ENCODE measurements at places on chromosomes 7 and 10.

GRCh38 chr10:8138471-8138870 lies 84.0 kb downstream of the GATA3 start:
- no peak for DNase-seq

DNA sequence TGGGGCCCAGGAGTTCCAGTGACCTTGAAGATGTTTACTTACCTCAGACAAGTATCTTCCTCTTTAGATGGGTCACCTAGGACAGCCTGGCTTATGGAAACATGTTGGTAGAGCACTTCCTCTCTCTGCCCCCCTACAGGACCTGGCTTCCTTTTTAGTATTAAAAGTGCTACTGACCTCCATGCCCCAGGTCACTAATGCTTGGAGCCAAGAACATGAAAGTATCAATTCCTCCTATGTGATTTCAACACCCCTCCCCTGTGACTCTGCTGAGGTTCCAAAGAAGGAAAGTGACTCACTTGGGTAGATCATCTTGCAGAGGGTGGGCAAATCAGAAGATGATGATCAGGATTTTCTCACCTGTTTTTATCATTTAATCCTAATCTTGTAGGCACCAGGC lies 125.3 kb upstream of the CCDC6 start:
- DNase-seq: no peak

GRCh38 chr10:127550861-127551260 lies 1.8 kb downstream of the NPS start:
- DNase-seq: no peak

- DNase-seq: no peak
These were observed 14.7 kb upstream of the TMEM236 start for GRCh38 chr10:17737027-17737965.

DNA sequence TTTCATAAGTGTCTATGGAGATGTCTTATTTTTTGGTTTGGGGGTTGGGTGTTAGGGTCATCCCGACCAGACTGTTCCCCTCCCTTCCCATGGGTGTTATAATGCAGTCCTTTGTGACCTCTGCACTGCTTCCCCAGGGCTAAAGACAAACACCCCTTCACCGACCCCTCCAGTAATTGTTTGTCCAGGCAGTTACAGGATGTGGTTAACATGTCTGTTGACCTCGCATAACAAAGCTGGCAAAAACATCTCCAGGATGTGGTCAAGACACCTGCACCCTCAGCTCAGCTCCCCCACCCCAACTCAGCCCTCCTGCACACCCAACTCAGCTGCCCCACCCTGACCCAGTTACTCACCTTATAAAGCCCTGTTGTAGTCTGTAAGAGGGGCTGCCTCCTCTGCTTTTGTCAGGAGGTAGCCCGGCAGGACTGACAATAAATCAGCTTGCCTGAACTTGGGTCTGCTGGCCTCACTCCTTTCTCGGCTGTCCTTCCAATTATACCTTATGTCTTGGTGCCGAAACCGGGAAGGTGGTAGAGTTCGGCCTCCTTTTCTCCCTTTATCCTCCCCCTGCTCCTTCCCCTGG lies 102.2 kb downstream of the ZNF92 start:
- no peak for DNase-seq

DNA sequence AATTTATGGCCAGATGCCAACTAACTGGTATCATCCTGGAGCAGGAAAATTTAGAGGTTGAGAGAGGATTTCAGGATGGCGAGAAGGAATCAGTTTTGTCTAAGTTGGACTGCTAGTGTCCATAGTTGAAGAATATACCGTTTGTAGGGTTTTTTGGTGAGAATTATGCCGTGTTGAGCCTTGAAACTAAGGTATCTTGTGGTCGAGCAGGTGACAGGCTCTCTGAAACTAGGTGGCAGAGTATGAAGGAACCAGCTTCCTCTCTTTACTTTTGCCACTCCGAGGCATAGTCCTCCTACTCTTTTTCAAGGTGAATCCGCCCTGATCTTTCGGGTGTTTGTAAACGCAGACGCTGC lies 9.7 kb downstream of the MDFIC start:
- no peak for DNase-seq

GRCh38 chr10:43502931-43503330 lies 66.0 kb downstream of the ZNF487 start:
- peak; percentile 1 for DNase-seq

GRCh38 chr7:71563276-71563675 lies 431.3 kb downstream of the GALNT17 start:
- DNase-seq: no peak

GRCh38 chr10:68362590-68362989 lies 29.9 kb upstream of the PBLD start:
- no peak for DNase-seq

DNA sequence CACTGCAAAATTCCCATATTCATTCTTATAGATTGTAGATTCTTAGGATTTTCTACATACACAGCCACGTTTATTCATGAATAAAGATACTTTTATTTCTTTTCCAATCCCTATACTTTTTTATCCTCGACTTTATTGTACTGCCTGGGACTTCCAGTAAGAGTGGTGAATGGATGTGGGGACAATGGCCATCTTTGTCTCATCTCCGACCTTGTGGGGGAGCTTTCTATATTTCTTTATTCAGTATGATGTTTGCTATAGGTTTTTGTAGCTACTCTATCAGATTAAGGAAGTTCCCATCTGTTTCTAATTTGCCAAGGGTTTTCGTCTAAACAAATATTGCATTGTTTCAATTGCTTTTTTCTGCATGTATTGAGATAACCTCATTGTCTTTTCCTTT lies 184.3 kb downstream of the FOXP2 start:
- DNase-seq: no peak

DNA sequence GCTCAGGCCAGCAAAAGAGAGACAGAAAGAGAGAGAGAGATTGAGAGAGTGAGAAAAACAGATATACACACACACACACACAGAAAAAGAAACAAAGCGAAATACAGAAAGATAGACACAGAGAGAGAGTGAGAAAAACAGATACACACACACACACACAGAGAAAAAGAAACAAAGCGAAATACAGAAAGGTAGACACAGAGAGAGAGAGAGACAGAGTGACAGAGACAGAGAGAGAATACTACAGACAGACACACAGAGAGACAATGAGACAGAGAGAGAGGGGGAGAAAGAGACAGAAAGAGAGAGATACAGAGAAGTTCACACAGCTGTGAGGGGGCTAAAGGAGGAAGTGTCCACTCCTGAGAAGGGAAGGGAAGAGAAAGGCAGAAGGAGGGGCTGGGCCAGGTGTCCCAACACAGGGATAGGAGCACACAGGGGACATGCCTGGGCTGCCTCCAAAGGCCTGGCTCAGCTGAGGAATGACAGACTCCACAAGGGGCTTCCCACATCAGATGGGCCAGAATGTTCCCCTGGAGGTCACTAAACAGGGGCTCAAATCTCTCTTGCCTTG lies 4.3 kb downstream of the GCK start:
- DNase-seq: no peak

DNA sequence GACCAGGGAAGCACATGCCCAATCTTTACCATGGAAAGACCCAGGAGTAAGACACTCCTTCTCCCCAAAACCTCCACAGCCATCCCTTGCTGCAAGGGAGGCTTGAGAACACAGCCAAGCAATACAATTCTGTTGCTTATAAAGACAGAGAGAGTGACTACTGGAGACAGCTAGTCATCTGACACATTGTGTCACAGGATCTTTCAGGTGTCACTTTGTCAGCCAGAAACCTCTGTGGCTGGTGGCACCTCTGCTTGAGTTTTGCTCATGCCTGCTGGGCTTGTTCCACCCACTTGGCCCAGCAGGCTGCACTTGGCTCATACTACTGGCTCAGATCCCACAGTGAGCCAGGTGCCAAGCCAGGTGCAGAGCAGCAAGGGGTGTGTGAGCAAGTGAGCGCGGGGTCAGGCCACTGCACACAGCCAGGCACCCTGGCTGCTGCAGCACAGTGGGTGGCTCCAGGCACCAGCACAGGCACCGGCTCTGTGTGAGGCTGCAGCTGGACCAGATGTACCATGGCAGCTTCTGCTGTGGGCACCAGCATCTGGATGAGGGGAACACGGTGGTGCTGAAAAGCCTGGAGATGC lies 12.4 kb upstream of the PRLHR start:
- no peak for DNase-seq

- peak; percentile 8 for DNase-seq
These were observed 41.0 kb upstream of the ZNF518A start for GRCh38 chr10:96089116-96089515.

DNA sequence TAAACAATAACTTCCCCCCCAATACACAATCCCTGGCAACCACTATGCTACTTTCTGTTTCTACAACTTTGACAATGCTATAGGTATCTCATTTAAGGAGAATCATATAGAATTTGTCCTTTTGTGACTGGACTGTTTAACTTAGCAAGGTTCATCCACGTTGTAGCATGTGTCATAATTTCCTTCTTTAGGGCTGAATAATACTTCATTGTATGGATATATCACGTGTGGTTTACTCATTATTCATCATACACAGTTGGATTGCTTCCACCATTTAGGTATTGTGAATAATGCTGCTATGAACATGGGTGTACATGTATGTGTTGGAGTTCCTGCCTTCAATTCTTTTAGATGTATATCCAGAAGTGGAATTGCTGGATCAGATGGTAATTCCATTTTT lies 111.0 kb downstream of the LMBR1 start:
- no peak for DNase-seq

- DNase-seq: no peak
These were observed 29.5 kb upstream of the ARHGAP22 start for GRCh38 chr10:48634198-48634983.

DNA sequence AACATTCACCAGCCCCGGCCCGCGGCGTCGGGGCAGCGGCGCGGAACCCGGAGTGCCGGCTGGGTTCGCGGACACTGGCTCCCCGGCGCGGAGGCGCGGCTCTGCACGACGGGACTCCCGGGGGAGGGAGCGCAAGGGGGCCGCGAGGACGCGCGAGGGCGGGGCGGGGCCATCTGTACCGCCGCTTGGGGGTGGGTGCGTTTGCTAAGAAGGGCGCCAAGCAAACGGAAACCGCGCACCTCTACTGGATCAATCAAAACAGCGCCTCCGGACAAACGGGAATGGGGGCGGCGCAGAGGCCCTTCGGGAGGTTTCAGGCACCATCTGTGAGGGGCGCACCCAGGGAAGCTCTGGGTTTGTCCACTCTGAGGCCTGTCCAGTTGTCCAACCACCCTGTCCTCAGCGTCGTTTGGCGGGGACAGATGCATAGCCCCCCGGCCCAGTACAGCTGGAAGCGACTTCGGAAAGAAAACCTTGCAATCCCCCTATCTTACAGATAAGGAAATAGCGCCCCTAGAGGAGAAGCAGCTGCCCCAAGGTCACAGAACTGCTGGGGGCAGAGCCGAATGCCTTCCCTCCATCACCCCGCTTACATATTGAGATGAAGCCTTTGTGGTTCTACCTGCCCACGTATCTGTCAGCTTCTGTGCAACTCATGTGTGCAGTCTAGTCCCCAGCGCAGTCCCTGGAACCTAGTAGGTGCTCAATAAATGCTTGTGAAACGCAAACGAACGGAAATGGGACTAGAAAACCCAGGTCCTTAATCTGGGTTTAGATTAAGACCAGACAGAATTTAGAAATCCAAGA lies 10.7 kb upstream of the SLIT1 start:
- no peak for DNase-seq

DNA sequence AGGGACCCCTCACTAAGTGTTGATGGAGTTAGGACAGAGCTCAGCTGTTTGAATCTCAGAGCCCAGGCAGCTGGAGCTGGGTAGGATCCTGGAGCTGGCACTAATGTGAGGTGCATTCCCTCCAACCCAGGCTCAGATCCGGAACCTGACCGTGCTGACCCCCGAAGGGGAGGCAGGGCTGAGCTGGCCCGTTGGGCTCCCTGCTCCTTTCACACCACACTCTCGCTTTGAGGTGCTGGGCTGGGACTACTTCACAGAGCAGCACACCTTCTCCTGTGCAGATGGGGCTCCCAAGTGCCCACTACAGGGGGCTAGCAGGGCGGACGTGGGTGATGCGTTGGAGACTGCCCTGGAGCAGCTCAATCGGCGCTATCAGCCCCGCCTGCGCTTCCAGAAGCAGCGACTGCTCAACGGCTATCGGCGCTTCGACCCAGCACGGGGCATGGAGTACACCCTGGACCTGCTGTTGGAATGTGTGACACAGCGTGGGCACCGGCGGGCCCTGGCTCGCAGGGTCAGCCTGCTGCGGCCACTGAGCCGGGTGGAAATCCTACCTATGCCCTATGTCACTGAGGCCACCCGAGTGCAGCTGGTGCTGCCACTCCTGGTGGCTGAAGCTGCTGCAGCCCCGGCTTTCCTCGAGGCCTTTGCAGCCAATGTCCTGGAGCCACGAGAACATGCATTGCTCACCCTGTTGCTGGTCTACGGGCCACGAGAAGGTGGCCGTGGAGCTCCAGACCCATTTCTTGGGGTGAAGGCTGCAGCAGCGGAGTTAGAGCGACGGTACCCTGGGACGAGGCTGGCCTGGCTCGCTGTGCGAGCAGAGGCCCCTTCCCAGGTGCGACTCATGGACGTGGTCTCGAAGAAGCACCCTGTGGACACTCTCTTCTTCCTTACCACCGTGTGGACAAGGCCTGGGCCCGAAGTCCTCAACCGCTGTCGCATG lies 5.2 kb downstream of the CHPF2 start:
- no peak for DNase-seq

GRCh38 chr10:49185213-49185612 lies 3.0 kb downstream of the TMEM273 start:
- DNase-seq: no peak

GRCh38 chr10:29611781-29612381 lies 22.9 kb downstream of the SVIL start:
- no peak for DNase-seq

- DNase-seq: no peak
These were observed 58.2 kb upstream of the SLC25A13 start for GRCh38 chr7:96380111-96380512.

- no peak for DNase-seq
These were observed 85.3 kb upstream of the CARD11 start for GRCh38 chr7:3128857-3129490.

DNA sequence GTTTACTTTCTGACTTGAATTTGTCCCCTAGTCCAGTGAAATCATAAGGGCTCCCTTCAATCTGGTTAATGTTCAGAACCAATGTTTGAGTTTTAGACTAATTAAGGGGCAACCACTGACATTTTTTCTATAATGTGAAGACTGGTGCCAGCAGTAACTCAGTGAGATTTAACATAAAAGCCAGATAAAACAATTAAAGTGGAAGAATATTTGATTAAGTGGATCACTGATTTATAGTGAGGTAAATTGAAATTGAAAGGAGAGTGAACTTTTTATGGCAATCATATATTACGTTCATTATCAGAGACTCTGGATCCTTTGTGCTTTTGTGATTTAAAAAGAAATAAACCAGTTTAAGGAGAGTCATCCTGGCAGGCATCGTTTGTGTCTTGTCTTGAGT lies 246.8 kb downstream of the GATA3 start:
- DNase-seq: no peak

DNA sequence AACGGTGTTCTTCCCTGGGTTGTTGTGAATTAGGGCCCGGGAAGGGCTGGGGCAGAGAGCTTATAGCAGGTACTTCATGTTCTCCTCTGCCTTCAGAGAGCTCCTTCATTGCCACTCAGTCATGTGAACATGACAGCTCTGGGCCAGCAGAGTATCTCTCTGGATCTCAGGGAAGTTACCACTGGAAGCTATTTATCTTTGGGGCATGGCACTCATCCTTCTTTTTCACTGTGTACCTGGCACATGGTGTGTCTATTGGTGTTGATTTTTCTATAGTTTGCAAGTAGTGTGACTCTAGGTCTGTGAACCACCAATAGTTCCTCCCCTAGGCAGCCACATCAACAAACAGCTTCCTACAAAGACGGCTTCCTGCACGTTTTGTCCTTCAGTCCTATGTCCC lies 156.6 kb downstream of the PKD1L1 start:
- DNase-seq: no peak

Measured in left renal cortex interstitium (tissue), 4 donors.